Upper lobe of right lung (tissue), 1 donor: ENCODE measurements at places on chromosomes 12 and 14. TPM values are rescaled to one million over a fixed set of nuclear protein-coding genes. Genes with fewer than 3 reads are reported as not detected.

Gene MANSC4
- not detected for total RNA-seq

Gene KLRC2
- total RNA-seq, result 2.8 TPM

- DNase-seq, result peak; percentile 75
These were observed 18.5 kb downstream of the NCOR2 start for GRCh38 chr12:124548854-124549378.

DNA sequence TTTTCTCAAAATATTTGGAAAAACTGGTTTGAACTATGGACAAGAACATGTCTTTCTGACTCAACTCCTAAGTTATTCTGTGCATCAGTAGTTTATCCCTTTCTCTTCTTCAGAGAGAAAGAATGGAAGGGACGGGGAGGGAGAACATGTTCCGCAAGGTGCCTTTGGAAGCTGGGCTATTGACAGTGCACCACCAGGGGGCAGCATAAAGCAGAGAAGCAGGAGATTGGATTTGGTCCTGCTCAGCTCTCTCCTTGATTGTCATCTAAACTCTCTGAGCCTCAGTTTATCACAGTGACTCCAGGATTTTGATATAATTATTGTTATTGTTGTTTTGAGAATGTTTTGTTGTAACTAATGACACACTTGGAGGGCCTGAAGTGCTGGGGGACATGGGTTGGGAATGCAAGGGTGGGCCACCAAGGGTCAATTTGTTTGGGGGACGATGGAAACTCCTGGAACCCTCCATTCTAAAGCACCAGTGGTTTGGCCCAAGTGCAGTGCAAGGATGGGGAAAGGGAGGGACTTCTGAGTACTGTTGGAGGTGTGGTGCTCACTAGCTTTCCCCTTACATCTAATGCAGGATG, 45.3 kb upstream of the ANO6 start:
- peak; percentile 80 for DNase-seq

DNA sequence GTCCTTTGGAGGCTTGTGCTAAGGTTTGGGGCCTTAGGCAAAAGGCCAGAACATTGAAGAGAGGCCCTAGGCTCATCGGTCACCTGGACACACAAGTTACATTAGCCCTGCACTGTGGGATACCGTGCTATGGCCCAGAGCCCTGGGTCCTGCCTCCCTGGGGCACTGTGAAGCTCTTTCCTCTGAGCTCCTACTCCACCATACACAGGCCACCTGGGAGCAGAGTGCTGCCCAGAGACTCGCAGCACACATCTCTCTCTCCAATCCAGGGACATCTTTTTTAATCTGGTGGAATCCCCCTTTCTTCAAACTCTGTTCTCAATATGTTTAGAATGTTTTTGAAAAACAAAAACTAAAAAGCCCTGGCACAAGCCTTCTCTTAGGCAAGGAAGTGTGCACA, 314.2 kb upstream of the RGS6 start:
- no peak for DNase-seq

GRCh38 chr12:2251526-2252209, 198.9 kb downstream of the CACNA1C start:
- no peak for DNase-seq

Gene TPPP2
- not detected for total RNA-seq

Gene MYO1H
- total RNA-seq, result 0.64 TPM

DNA sequence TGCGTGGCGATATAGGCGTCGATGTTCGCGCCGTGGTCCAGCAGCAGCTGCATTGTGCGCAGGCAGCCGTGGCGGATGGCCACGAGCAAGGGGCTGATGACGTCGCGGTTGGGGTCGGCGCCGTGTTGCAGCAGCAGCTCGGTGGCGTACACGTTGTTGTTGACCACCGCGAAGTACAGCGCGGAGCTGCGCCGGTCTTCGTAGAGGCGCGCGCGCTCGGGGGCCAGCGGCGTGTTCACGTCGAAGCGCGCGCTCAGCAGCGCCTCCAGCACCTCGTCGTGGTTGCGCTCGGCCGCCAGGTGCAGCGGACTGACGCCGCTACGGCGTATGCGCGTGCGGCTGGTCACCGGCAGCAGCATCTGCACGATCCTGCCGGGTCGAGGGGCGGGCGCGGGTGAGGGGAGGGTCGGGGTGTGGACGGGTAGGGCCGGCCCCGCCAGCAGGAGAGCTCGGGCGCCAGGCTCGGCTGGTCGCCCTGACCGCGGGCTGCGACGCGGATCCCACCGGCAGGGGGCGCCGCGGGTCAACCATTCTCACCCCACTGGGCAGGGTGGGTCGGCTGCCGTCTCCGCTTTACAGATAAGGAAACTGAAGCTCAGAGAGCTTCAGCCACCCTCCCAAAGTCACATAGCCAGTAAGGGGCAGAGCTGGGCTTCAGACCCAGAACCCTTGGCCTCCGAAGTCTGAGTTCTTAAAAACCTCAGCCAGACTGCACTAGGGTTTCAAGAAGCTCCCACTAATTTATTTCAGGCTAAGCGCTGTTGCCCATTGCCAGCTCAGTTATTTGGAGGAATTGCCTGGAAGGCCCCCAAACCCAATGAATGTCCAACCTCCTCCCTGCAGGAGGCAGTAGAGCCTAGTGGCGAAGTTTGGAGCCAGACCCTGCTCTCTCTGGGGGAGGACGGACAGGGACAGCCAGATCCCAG, 12.4 kb downstream of the FAM181A start:
- peak; percentile 91 for DNase-seq
